ENCODE measurements at places on chromosomes 5 and 9.

DNA sequence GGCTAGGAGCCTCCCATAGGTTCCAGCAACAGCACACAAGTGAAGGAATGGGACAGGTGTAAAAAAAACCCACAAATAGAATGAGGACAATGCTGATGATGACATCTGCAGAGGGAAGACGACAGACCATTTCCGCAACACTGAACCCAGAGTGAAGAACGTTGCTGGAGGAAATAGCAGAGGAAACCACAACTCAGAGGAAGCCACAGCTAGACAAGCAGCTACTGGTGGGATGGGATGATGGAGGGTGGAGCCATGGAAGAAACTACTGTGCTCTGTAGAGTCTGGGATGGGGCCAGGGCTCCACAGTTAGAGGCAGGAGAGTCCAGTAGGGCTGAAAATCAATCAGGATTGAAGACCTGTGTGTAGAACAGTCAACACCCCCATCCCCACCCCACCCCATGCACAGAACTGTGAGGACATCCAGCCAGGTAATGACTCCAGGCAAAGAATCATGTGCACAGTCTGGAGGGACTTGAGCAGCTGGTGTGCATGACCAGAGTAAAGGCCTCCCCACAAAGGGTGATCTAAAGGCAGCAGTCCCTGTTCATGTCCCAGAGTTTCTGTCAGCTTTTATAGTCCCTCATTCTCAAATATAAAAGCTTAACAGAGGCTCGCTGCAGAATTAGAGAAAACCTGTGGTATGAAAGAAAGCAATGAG lies 65.2 kb upstream of the SPIN1 start:
- DNase-seq: no peak

DNA sequence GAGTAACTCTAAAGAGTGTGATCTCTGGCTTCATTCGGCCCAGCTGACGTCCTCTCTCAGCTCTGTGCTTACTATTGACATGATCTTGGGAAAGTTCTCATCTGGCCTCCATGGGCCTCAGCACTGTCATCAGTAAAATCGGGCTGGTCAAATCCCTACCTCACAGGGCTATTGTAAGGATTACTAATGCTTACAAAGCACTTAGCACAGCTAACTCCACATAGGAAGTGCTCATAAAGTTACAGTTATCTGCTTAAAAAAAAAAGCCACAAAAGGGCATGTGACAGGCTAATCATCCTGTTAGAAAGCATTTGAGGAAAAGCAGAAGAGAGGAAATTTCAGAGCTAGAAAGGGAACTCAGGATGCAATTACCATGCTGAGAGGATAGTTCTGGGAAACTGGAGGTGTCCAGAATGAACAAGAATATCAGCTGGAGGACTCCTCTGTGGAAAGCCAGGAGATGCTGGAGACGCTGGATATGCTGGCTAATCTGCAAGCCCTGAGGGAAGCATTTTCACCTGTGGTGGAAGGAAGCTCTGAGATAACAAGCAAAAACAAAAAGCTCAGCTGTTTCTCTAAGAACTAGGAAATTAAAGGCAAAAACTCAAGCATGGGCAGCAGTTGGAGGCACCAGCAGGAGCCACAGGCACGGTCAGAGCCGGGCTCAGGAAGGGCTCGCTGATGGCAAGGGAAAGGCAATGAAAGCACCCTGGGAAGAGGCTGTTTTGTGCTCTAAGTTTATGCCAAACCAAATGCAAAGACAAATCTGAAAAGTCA lies 4.4 kb upstream of the BHMT start:
- DNase-seq: no peak

- no peak for DNase-seq
These were observed 7.8 kb downstream of the EXOSC2 start for GRCh38 chr9:130701059-130702022.

DNA sequence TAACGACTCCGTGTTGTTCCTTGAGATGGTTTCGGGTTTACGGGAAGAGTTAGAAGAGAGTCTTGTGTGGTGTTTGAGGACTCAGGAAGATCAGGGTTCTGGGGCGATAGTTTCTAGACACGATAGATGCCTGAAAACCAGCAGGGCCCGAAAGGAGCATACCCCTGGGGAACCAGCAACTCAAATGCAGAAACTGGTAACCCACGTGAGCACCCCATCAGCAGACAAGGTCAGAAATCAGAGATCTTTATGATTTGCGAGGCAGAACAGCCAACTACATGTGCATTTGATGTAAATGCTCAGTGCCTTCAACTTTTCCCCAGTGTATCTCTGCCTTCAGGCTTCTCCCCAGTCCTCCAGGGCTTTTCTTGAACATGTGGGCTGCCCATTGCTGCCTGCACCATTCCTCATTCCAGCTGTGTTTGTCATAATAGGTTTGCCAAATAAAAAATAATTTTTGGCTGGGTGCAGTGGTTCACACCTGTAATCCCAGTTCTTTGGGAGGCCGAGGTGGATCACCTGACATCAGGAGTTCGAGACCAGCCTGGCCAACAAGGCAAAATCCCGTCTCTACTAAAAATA lies 75.1 kb downstream of the BASP1 start:
- DNase-seq: no peak

GRCh38 chr5:6699357-6699756 lies 13.9 kb upstream of the TENT4A start:
- DNase-seq: no peak

DNA sequence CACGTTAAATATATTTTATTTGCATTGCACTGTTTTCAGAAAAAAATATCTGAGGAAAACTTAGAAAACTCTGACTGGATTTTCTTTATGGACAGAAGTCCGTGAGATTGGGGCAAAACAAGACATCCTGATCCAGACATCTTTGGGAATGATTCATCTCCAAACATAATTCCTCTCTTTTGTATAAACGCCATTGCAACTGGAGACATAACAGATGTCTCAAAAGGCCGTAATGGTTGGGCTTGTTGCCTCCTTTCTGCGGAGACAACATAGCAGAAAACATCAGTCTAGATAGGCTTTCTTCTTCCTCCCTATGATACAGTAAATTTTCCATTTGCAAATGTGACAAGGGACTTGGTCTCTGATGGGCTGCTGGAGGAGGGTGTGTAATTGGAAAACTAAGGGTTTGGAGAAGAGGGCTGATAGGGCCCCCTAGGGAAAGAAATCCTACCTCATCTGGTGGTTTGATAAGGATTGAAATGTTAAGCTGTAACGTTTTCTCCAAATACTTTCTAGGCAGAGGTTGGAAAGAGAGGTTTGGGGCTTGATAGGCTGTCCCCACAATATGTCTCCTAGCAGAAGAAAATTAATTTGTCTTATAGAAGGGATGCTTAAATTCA lies 631.5 kb upstream of the ST8SIA4 start:
- no peak for DNase-seq

All from PC-9 (cell line).